ENCODE measurements at places on chromosomes 11 and 22.

DNA sequence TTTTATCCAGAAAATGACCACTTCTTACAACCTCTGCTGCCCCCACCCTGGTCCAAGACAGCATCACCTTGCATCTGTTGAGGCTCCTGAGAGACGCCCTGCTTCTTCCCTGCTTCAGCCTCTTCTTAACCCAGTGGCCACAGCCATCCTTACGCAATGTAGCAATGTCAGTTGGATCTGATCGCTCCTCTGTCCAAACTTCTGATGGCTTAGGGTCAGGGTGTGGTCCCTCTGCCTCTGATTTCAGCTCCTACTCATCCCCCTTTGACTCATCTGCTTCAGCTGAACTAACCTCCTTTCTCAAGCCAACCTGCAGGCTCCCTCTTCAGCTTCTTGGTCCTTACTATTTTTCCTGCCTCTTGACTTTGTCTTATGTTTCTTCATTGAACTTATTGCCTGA is 280.8 kb downstream of the KIRREL3 start:
- DNase-seq = no peak

DNA sequence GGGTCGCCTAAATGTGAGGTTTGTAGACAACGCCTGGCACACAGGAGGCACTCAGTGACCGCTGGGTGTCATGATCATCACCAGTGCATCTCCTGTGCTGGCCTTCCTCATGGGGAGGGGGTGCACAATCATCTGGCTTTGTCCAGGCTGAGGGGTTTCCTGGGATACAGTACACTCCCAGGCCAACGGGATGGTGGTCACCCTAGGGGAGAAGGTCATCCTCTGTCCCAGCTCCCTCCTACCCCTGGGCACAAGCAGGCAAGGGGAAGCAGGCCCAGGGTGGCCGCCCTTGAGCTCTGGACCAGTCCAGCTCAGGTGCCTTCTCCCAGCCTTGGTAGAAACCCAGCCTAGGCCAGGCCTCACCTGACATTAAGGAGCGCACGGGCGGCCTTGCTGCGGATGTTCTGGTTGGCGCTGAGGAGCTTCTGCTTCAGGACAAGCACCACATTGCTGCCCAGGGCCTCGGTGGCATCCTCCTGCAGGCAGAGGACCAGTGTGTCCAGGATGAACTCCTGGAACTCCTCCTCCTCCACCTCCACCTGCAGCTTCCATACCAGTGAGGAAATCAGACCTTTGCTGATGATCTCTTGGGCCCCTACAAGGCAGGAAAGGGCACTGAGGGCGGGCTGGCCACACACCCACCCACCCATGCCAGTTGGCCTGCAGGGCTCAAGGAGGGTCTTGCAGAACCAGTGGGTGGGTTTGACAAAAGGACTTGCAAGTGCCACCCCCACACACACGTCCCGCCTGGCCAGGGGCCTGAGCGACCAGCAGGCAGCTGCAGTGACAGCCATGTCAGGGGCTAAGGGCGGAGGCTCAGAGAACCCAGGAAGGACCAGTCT is 6.6 kb upstream of the GNAZ start:
- DNase-seq = no peak

DNA sequence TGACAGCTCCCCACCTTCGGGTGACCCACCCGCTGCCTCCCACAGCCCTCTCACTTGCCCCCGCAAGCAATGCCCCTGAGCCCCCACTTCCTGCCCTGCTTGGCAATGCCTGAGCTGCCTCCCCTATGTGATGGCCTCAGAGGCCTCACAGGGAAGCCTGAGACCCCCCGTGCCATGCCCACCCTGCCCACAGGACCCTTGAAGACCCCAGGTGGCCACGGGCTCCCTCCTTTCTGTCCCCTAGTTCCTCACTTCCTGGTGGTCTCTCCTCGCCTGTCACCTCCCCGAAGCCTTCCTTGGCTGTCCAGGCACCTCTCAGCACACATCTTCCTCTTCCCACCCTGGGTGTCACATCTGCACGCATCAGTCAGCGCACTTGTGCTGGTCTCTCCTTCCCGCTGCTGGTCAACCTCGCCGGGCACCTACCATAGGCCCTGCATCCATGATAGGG is 90.5 kb downstream of the BRD1 start:
- no peak for DNase-seq

GRCh38 chr22:19290400-19291217 is 910 bp downstream of the CLTCL1 start:
- DNase-seq = no peak

DNA sequence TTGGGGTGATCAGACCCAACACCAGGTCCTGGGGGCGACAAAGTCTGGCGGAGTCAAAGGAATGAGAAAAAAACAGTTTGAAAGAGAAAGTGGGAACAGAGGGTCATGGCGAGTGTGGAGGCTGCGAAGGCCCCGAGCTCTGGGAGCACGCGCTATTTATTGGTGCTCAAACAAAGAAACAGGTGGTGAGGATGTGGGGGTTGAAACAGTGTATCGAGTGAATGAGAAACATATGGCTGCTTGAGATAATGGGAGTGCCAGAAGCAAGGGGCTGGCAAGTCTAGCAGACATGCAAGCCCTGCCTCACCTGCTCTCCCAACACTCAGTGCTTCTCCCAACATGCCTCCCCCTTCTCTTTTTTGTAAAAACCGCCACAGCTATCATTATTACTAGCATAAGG is 7.8 kb upstream of the DUSP18 start:
- DNase-seq = no peak

DNA sequence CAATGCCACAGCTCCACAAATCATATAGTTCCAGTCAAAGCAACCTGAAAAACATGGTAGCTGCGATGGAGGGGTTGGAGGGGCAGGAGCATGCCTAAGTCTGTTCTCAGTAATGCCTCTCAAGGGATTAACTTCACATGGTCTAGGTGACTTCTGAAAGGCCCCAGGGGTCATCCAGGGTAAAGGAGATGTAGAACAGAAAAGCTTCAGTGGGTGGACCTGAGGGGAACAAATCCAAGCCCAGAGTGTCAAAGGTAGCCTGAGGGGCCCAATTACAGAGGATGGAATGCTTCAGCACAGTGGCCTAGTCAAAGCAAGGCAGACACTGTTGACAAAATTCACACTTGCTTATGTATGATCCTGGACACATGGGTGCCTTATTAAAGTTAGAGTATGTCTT is 23.3 kb downstream of the OR4D9 start:
- DNase-seq = no peak

- DNase-seq = no peak
These were observed 101.1 kb downstream of the GRIK4 start for GRCh38 chr11:120612513-120613263.
